HCT116 (cell line): ENCODE measurements at places on chromosomes 5 and 9. TPM values are rescaled to one million over a fixed set of nuclear protein-coding genes. Genes with fewer than 3 reads are reported as not detected.

Gene EMB
- total RNA-seq, result 15.2 TPM

GRCh38 chr9:35690614-35691333, 1.0 kb upstream of the TPM2 start:
- peak overlapping the region; percentile 90 for H3K4me3 ChIP-seq
- H3K4me1 ChIP-seq, result peaks cover 30% of the 10 kb centered on the region
- no peak for DNase-seq
- H3K36me3 ChIP-seq, result peaks cover 25% of the 10 kb centered on the region; the same call in 1 of the 2 replicates
- peak overlapping the region; percentile 97 for H3K27ac ChIP-seq
- H3K27me3 ChIP-seq, result no peaks in the 10 kb centered on the region

DNA sequence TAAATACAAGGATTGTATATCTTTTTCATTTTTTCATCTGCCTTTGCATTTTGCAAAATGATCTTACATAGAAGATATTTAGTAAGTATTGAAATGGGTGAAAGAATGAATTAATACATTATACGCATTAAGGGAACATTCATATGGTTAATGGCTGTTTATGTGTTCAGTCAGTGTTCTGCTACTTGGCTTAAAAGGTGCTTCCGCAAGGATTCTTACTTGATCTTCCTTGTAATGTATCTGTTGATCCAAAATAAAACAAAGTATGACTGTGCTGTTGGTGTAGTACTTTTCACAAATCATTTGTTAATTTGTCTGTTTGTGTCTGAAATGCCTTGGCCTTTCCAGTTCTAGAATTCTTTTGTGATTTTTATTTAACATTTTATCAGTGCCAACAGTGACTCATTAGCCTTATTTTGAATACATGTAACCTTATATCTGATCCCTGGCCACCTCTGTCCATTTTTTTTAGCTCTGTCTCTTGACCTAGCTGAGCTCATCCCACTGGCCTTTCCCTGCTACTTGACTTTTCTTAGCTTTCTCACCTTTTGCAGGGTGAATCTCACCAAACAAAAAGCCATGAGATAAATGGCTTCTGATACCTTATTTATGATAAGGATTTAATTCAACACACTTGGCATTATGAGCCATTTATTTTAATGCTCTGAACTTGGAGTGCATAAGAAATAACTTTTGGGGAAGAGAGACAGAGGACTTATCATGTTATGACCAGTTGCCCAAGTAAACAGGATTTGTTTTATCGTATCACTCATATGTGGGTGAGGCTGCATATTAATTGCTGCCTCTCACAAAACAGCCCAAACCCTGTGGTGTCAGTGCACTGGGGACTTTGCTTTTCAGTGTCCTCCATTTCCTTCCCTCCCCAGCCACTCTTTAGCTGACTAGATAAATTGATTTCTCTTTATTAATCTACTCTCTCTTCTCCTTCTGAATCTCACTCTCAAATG, 340.3 kb downstream of the KDM4C start:
- H3K4me1 ChIP-seq, result peaks cover 5% of the 10 kb centered on the region; the same call in 1 of the 2 replicates
- H3K4me3 ChIP-seq, result no peak overlapping the region
- no peaks in the 10 kb centered on the region for H3K36me3 ChIP-seq
- H3K27ac ChIP-seq, result no peak overlapping the region
- no peak for DNase-seq

Gene NKD2
- 20.4 TPM for total RNA-seq

Gene NR3C1
- total RNA-seq, result 16.0 TPM

Gene TMC1
- total RNA-seq, result 0.57 TPM

Gene MAP1B
- 8.9 TPM for total RNA-seq

GRCh38 chr5:27773166-27773565, 734.8 kb upstream of the CDH9 start:
- no peaks in the 10 kb centered on the region for H3K27me3 ChIP-seq
- no peak overlapping the region for H3K27ac ChIP-seq
- no peaks in the 10 kb centered on the region for H3K36me3 ChIP-seq
- no peaks in the 10 kb centered on the region for H3K4me1 ChIP-seq
- DNase-seq, result no peak

DNA sequence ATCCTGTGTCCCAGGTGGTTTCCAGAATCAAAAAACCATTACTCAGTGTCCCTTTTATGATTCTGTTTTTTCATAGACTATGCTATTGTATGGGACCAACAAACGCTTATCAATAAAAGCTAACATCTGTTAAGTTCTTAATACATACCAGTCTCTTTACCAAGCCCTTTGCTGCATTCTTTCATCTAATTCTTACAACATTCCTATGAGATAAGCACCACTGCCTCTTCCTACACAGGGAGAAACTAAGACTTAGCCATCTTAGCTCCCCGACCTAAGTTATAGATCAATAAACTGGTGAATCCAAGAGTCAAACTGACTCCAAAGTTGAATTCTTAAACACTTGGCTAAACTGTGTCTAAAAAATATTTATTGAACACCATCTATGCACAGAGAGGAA, 26.6 kb downstream of the DRD1 start:
- H3K4me3 ChIP-seq, result no peak overlapping the region
- DNase-seq, result no peak
- H3K27me3 ChIP-seq, result no peaks in the 10 kb centered on the region
- H3K36me3 ChIP-seq, result no peaks in the 10 kb centered on the region

Gene TEX53
- not detected for total RNA-seq

DNA sequence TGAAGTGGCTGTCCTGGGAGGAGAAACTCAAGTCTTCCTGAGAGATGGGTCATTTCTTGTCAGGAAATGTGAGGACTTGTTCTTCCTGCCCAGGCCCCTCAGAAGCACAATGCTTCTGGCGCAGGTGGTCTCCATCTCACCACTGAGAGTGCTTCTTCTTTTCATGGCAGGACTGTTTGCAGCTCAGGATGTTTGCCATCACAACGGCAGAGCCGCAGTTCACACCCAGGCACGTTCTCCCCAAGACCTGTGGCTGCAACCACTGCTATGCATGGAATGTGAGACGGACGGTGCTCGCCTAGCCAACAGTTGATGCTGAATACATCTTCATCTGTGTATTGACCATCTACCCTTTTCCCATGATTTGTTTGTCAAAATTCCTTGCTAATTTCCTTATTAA, 216.3 kb downstream of the GADD45G start:
- no peaks in the 10 kb centered on the region for H3K4me1 ChIP-seq
- H3K27ac ChIP-seq, result no peak overlapping the region
- H3K27me3 ChIP-seq, result peaks cover 20% of the 10 kb centered on the region
- no peak for DNase-seq

Gene CATSPER3
- total RNA-seq, result 1.7 TPM

Gene CDH9
- total RNA-seq, result not detected

- no peak overlapping the region for H3K27ac ChIP-seq
- DNase-seq, result no peak
- no peaks in the 10 kb centered on the region for H3K36me3 ChIP-seq
These were observed 28.3 kb upstream of the TGFBR1 start for GRCh38 chr9:99076483-99077171.

- no peak for DNase-seq
- H3K4me1 ChIP-seq, result no peaks in the 10 kb centered on the region
- H3K27ac ChIP-seq, result no peak overlapping the region
- H3K4me3 ChIP-seq, result no peak overlapping the region
- no peaks in the 10 kb centered on the region for H3K36me3 ChIP-seq
- H3K27me3 ChIP-seq, result no peaks in the 10 kb centered on the region
These were observed 145.2 kb downstream of the MTRR start for GRCh38 chr5:8013948-8014710.

- no peak for DNase-seq
- H3K27ac ChIP-seq, result no peak overlapping the region
- H3K27me3 ChIP-seq, result peaks cover 64% of the 10 kb centered on the region
- H3K4me1 ChIP-seq, result no peaks in the 10 kb centered on the region
- H3K4me3 ChIP-seq, result no peak overlapping the region
These were observed 27.6 kb upstream of the GLRA1 start for GRCh38 chr5:151952238-151952637.

Gene AIF1L
- total RNA-seq, result 34.0 TPM

DNA sequence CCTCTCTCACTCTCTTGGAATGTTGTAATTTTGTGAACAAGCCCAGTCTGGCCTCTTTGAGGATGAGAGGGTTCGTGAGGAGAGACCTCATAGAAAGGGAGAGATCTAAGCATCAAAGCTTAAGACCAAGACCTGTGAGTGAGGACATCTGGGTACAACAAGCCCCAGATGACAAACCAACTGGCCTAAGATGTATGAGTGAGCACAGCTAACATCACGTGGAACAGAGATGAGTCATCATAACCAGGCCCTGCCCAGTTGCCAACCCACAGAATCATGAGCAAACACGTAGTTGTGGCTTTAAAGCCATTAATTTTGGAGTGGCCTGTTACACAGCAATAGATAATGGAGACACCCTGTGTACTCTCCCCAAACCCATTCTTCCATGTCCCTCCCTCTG, 439.1 kb upstream of the KIF2A start:
- no peaks in the 10 kb centered on the region for H3K36me3 ChIP-seq
- no peak overlapping the region for H3K4me3 ChIP-seq
- no peak overlapping the region for H3K27ac ChIP-seq
- no peaks in the 10 kb centered on the region for H3K4me1 ChIP-seq
- H3K27me3 ChIP-seq, result 0 out of 2 replicates have a peak, but pooled peaks cover 3% of the 10 kb centered on the region

Gene ZNF474
- 0.37 TPM for total RNA-seq

Gene PPP1R26
- total RNA-seq, result 32.0 TPM

Gene NMUR2
- total RNA-seq, result not detected

DNA sequence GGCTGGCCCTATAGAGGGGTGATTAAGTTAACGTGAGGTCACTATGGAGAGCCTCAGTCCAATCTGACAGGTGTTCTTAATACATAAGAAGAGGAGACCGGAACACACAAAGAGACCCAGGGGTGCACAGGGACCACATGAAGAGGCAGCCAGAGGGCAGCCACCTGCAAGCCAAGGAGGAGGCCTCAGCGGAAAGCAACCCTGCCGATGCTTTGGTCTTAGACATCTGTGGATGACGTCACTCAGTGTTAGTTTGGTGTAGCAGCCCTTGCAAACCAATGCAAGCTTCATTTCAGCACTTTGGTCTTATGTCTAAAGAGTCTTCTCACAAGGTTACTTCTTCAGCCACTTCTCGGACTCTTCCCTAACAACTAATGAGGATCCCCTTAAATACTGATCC, 47.6 kb upstream of the GRHPR start:
- H3K4me3 ChIP-seq, result no peak overlapping the region
- H3K36me3 ChIP-seq, result no peaks in the 10 kb centered on the region
- DNase-seq, result no peak
- H3K4me1 ChIP-seq, result no peaks in the 10 kb centered on the region

- no peaks in the 10 kb centered on the region for H3K4me1 ChIP-seq
- no peak within 1 kb of the TSS for H3K4me3 ChIP-seq
- H3K27ac ChIP-seq, result no peak within 1 kb of the TSS
- DNase-seq, result no peak
- no peaks in the 10 kb centered on the region for H3K36me3 ChIP-seq
- no peaks in the 10 kb centered on the region for H3K27me3 ChIP-seq
These were observed at the start of gene TIMD4 for GRCh38 chr5:156963125-156963524. TIMD4 (minus strand) TSS chr5:156963226; CDS start chr5:156963198, 28 bp downstream.

Gene TMEM174
- total RNA-seq, result not detected

DNA sequence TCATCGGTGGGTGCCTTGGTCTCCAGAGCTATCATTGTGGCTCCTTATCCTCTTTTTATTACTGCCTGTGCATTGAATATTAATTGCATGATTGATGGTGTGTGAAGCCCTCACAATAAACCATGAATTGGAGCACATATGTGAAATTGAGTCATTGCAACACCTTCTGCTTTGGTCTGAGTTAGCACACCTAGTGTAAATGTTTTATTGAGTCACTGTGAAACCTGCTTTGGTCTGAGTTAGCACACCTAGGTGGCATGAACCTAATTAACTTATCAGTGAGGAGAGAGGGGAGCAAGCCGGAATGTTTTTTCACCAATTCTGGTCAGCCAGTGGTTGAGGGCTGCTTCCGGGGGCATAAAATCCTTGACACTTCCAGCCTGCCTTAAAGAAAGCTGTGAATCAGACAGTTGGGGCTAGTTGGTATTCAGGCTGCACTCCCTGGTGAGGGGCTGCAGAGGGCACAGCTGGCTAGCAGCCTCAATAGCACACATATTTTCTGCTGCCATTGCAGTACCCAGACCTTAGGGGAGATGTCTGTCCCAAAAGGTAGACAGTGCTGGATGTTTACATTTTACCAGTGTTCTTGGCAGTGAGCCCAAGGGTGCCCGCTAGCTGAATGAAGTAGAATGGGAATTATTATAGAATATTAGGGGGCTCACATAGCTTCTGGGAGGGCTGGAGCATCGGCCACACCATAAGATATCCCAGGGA, 76.5 kb upstream of the GOLM1 start:
- H3K27ac ChIP-seq, result no peak overlapping the region
- H3K4me1 ChIP-seq, result no peaks in the 10 kb centered on the region
- no peak overlapping the region for H3K4me3 ChIP-seq
- H3K27me3 ChIP-seq, result no peaks in the 10 kb centered on the region
- no peaks in the 10 kb centered on the region for H3K36me3 ChIP-seq

DNA sequence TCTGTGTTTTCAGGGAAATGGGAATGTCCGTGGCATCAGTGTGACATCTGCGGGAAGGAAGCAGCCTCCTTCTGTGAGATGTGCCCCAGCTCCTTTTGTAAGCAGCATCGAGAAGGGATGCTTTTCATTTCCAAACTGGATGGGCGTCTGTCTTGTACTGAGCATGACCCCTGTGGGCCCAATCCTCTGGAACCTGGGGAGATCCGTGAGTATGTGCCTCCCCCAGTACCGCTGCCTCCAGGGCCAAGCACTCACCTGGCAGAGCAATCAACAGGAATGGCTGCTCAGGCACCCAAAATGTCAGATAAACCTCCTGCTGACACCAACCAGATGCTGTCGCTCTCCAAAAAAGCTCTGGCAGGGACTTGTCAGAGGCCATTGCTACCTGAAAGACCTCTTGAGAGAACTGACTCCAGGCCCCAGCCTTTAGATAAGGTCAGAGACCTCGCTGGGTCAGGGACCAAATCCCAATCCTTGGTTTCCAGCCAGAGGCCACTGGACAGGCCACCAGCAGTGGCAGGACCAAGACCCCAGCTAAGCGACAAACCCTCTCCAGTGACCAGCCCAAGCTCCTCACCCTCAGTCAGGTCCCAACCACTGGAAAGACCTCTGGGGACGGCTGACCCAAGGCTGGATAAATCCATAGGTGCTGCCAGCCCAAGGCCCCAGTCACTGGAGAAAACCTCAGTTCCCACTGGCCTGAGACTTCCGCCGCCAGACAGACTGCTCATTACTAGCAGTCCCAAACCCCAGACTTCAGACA, 9.5 kb downstream of the RAB24 start:
- no peaks in the 10 kb centered on the region for H3K27me3 ChIP-seq
- no peak overlapping the region for H3K4me3 ChIP-seq
- peaks cover 26% of the 10 kb centered on the region for H3K36me3 ChIP-seq
- H3K27ac ChIP-seq, result no peak overlapping the region
